ENCODE measurements at places on chromosomes 12 and 14.

DNA sequence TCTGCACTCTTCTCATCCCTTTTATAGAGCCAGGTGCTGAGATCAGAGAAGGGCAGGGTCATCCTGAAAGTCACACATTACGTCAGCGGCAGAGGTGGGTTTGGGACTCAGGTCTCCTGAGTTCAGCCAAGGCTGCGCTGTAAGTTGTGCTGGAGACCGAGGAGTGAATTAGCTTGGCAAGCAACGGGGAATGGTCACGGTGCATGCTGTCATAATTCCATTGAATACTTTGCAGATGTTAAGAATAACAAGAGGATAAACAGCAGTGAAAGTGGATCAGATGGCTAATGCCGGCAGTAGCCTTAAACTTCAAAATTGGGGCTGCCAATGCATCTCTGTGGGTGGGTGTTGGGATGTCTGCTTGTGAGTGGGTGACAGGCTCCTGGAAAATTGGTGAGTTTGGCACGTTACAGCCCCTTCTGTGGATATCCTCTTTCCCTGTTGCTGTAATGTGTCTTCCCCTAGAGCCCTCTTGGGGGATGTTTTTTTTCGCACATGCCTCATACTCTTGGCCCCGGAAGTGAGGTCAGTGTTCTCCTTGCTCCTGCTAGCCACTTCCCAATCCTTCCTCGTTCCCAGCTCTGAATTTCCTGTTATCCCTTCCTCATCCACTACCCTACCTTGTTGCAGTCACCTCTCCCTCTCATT is 287.1 kb upstream of the SRRM4 start:
- no peaks in the 10 kb centered on the region for H3K36me3 ChIP-seq
- no peak for DNase-seq
- no peaks in the 10 kb centered on the region for H3K27me3 ChIP-seq

- no peak overlapping the region for H3K27ac ChIP-seq
- H3K4me1 ChIP-seq = no peaks in the 10 kb centered on the region
- H3K27me3 ChIP-seq = no peaks in the 10 kb centered on the region
- no peak for DNase-seq
Measured at GRCh38 chr12:77888611-77889010, 57.9 kb downstream of the NAV3 start.

DNA sequence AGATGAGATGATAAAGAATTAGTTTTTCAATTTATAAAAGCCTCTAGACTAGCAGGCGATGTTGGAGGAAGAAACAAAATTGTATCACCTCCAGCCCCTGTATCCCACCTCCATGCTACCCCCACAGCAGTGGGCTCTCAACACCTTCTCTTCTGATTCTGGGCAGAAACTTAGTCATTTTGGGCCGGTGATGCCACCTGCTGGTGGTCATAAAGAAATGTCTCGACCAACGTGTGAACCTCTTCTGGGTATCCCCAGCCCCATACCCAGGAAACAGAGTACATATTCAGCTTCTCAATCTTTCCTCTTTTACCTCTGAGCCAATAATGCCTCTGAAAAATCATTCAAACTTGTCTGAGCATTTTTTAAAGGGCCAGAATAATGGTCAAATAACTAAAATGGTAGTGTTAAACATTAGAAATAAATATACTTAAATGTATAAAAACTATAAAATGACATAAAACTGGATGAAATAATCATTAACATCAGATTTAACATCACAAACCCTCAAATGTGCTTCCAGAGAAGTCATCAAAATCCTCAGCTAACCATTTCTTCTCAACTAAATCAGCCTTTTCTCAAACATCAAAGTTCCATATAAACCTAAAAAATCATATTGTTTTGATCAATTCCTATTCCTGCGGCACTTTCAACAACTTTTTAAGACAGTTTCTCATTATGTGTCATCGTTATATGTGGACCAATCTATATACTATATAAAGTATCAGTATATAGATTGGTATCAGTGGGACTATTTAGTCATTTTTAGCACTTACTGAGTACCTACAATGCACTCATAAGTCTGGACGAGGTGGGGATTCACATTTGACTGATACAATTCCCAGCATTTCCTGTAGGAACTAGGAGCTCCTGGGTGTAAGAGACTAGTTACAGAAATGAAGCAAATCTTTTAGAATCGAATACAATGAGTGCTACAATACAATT is 69.4 kb downstream of the ATXN2 start:
- DNase-seq = peak; percentile 52
- H3K4me3 ChIP-seq = no peak overlapping the region
- no peaks in the 10 kb centered on the region for H3K27me3 ChIP-seq
- peaks cover 24% of the 10 kb centered on the region for H3K36me3 ChIP-seq
- peaks cover 10% of the 10 kb centered on the region for H3K4me1 ChIP-seq

GRCh38 chr12:106739318-106739717 is 35.2 kb upstream of the RIC8B start:
- no peaks in the 10 kb centered on the region for H3K4me1 ChIP-seq
- no peak for DNase-seq

- peaks cover 12% of the 10 kb centered on the region for H3K36me3 ChIP-seq
- no peak for DNase-seq
- H3K27ac ChIP-seq = peak overlapping the region; percentile 79
- no peak overlapping the region for H3K4me3 ChIP-seq
- H3K4me1 ChIP-seq = peaks cover 22% of the 10 kb centered on the region
- H3K27me3 ChIP-seq = no peaks in the 10 kb centered on the region
Measured at GRCh38 chr12:130830246-130830551, 8.9 kb downstream of the STX2 start.

DNA sequence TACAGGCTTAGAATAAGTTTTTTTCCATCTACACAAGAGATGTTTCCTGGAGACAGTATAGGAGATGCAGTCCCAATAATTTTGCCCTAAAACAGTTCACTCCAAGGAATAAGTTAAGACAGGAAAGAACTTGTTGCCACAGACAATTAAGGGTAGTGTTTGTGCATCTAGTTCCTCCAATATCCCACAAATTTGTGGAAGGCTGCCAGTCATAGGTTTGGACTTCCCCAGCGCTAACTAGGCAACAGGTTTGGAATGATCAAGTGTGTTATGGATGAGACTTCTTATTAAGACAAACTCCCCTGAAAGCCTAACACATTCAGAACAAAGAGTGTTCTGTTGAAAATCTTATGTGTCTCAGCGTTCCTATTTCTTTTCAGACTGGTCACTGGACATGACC is 611.0 kb downstream of the CCER1 start:
- peaks cover 23% of the 10 kb centered on the region for H3K27me3 ChIP-seq
- DNase-seq = no peak
- H3K4me3 ChIP-seq = no peak overlapping the region
- H3K36me3 ChIP-seq = no peaks in the 10 kb centered on the region
- no peak overlapping the region for H3K27ac ChIP-seq

DNA sequence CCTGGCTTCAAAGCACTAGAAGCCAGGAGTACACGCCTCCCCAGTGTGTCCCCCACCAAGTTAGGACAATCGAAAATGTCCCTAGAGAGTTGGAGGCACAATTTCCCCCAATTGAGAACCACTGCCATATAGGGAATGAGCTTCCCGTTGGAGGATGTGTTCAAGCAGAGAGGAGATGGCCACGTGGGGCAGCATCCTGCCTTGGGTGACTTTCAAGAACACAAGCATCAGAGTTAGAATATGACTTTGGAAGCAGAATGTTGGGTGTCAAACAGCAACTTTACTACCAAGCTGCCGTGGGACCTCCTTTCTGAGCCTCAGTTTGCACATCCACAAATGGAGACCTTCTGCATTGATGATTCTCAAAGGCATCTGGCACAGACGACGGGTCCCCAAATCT is 56.5 kb downstream of the RFLNA start:
- peaks cover 57% of the 10 kb centered on the region for H3K36me3 ChIP-seq
- DNase-seq = no peak
- no peak overlapping the region for H3K27ac ChIP-seq
- no peak overlapping the region for H3K4me3 ChIP-seq
- peaks cover 3% of the 10 kb centered on the region for H3K4me1 ChIP-seq

- H3K27ac ChIP-seq = peak overlapping the region; percentile 21
- H3K4me1 ChIP-seq = peaks cover 17% of the 10 kb centered on the region
- H3K27me3 ChIP-seq = no peaks in the 10 kb centered on the region
- no peaks in the 10 kb centered on the region for H3K36me3 ChIP-seq
- H3K4me3 ChIP-seq = no peak overlapping the region
- no peak for DNase-seq
Measured at GRCh38 chr14:68182492-68182891, 362.9 kb downstream of the RAD51B start.

DNA sequence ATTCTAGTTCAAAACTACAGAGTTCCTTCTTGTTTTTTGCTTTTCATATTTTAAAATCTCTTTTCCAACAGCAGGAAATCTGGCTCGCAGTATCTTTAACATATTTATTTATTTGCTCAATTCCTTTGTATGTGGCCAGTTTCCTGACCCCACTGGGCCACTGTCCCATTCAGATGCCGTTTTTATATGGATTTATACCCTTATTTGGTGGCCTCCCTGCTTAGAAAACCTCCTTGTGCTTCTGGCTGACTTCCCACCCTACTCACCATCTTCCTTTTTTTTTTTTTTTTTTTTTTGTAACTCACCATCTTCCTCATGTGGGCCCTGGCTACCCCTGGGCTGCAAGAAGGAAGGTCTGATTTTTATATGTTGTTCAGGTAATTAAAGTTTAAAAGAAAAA is 53.9 kb downstream of the TTLL5 start:
- no peaks in the 10 kb centered on the region for H3K4me1 ChIP-seq
- H3K36me3 ChIP-seq = peaks cover 4% of the 10 kb centered on the region
- H3K27me3 ChIP-seq = no peaks in the 10 kb centered on the region
- DNase-seq = no peak
- H3K27ac ChIP-seq = no peak overlapping the region

DNA sequence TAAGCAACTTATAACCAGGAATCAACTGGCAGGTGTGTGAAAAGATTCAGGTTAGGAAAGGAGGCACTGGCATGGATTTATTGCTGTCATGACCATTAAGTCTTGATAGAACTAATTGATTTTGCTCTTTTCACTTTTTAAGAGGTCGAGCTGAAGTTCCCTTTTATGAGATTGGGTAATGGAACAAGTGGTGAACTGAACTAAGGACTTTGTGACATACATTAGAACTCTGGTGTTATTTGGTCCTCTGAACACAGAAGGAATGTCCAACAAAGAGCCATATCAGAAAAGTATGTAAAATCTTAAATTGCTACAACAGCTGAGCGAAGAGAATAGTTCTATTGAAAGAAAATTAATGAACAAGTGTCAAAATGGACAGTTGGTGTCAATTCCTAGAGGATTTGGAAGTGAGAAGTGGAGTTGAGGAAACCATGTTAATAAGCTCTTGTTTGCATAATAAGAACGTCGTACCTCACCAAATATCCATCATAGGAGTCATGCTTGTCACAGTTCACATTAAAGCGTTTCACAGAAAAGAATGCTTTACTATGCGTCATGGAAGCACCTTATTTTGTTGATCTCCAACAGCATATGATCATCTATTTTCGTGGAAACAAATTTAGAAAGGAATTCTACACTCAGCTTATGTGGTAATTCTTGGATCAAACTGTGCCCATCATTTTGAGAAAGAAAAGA is 8.4 kb upstream of the MYF6 start:
- no peak for DNase-seq
- H3K4me3 ChIP-seq = no peak overlapping the region
- H3K27me3 ChIP-seq = no peaks in the 10 kb centered on the region
- H3K36me3 ChIP-seq = no peaks in the 10 kb centered on the region
- H3K4me1 ChIP-seq = no peaks in the 10 kb centered on the region

GRCh38 chr12:41162461-41162860 is 25.7 kb upstream of the PDZRN4 start:
- H3K4me1 ChIP-seq = no peaks in the 10 kb centered on the region
- H3K27ac ChIP-seq = no peak overlapping the region
- no peaks in the 10 kb centered on the region for H3K36me3 ChIP-seq
- DNase-seq = no peak
- no peak overlapping the region for H3K4me3 ChIP-seq

DNA sequence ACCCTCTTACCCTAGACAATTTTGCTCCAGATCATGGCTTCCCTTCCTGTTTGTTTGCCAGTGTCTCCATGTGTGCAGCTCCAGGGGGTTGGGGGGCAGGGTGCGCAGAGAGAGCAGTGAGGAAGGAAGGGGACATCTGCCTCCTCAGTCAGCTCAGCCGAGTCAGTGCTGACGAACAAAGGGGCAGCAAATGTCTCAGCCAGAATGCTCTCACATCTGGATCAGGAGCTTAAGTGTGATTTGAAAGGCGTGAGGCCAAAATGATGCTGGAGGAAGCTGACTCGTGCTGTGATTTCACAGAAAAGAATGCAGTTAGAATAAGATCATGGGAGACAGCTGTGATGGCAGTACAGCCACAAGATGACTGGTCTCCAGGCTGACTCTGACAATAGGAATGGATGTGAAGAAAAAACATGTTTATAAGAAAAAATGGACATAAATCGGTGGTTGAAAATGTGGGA is 27.1 kb upstream of the CDK17 start:
- H3K4me3 ChIP-seq = no peak overlapping the region
- peaks cover 5% of the 10 kb centered on the region for H3K4me1 ChIP-seq
- no peaks in the 10 kb centered on the region for H3K27me3 ChIP-seq
- no peak for DNase-seq

- no peak for DNase-seq
- H3K27ac ChIP-seq = peak overlapping the region; percentile 78
- no peaks in the 10 kb centered on the region for H3K27me3 ChIP-seq
- no peak overlapping the region for H3K4me3 ChIP-seq
Measured at GRCh38 chr12:64470495-64470894, 18.6 kb downstream of the TBK1 start.

- no peaks in the 10 kb centered on the region for H3K36me3 ChIP-seq
- H3K27ac ChIP-seq = no peak overlapping the region
- peaks cover 80% of the 10 kb centered on the region for H3K27me3 ChIP-seq
- DNase-seq = no peak
- H3K4me1 ChIP-seq = peaks cover 7% of the 10 kb centered on the region
Measured at GRCh38 chr12:6189028-6189427, 11.2 kb upstream of the CD9 start.

GRCh38 chr12:120598674-120599463 is 17.7 kb upstream of the POP5 start:
- peaks cover 43% of the 10 kb centered on the region for H3K27me3 ChIP-seq
- no peak overlapping the region for H3K4me3 ChIP-seq
- no peak overlapping the region for H3K27ac ChIP-seq

- peak overlapping the region; percentile 35 for H3K4me3 ChIP-seq
- DNase-seq = no peak
- H3K36me3 ChIP-seq = peaks cover 61% of the 10 kb centered on the region
- H3K27me3 ChIP-seq = no peaks in the 10 kb centered on the region
Measured at GRCh38 chr14:91202234-91202974, 42.1 kb downstream of the GPR68 start.

DNA sequence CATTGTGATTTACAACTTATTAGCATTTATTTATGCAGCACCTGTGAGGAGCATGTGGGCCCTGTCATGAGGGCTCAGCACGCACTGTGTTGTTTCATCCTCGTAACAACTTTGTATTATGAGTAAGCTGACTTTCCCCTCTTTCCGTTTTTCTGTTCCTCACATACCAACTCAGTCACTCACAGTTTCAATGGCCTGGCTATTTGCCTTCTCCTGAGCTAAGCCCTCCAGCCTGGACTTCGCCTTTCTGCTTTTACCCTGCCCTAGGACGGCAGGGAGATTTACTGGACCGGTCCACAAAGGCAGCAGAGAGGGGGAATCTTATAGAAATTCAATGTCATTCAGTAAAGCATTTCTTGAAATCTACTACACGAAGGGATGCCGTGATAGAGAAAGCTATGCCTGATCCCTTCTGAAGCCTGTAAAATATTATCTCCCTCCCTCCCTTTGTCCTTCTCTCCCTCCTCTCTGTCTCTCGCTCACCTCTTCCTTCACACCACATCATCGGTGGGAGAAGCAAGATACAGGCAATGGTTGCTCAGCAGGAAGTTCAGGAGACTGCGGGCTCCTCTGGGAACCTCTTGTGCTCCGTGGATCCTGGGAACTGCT is 219.2 kb upstream of the TBX3 start:
- no peaks in the 10 kb centered on the region for H3K27me3 ChIP-seq
- H3K4me1 ChIP-seq = no peaks in the 10 kb centered on the region
- H3K4me3 ChIP-seq = no peak overlapping the region
- DNase-seq = no peak
- H3K36me3 ChIP-seq = no peaks in the 10 kb centered on the region
